ENCODE measurements at places on chromosomes 2 and 18.

DNA sequence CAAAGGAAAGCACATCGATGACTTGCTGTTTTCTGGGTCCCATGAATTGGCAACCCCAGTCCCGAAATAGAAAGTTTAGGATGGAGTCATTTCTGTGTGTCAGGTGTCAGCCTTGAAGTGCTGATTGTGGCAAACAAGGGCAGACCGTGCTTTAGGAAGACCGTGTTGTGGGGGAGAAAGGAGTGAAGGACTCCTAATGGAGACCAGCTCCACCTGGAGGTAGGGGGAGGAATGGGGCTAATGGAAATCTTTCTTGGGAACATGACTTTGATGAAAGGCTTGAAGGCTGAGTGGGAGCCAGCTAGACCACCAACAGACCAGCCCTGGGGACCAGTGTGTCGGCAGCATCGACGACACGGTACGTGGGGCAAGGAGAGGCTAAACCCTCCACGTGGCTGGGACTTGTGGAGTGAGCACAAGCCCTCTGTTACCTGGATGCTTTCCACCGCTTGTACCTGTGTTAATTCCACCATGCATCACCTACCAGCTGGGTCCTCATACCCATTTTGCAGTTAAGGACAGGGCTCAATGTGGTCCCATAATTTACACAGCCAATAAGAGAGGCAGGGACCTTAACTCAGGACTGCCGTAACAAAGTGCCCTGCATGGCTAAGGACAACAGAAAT, 104.2 kb downstream of the SH3BP4 start:
- DNase-seq: no peak

GRCh38 chr2:176461098-176461808, 192.0 kb downstream of the MTX2 start:
- no peak for DNase-seq

GRCh38 chr2:106270471-106270891, 76.4 kb upstream of the UXS1 start:
- DNase-seq: no peak

GRCh38 chr18:42426496-42427015, 471.5 kb downstream of the PIK3C3 start:
- DNase-seq: no peak

DNA sequence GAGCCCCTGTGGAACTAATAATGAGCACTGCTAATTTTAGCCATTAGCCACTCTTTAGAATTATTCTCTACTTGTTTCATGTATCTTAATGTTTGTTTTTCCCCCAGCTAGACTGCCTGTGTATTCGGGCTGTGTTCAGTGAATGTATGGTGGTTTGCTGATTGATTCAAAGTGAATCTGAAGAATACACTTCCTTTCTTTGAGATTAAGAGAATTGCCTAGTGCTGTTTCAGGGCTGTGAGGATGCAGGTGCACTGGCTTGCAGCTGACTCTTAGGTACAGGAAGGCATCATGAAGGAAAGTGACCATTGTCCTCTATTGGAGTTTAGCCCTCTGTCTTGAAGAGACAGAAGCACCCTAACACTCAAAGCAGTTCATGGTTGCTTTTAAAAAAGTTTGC, 138.7 kb downstream of the CERS6 start:
- no peak for DNase-seq

DNA sequence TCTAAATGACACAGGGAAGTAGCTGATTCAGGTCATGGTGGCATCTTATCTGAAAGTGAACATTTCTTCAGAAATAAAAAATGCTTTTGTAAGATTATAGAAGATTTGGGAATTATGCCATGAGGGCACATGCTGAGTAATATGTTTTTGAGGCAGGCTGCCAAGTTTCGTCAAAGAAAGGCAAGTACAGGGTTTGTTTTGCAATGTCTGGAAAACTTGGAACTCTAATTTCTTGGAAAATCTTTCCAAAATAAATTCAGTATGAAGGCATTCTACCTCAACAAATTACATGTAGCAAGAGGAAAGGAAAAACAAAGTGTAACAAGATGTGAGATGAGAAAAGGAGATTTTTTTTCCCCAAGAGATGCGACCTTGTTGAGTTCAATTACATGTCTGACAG, 167.7 kb downstream of the PLCL1 start:
- DNase-seq: no peak

DNA sequence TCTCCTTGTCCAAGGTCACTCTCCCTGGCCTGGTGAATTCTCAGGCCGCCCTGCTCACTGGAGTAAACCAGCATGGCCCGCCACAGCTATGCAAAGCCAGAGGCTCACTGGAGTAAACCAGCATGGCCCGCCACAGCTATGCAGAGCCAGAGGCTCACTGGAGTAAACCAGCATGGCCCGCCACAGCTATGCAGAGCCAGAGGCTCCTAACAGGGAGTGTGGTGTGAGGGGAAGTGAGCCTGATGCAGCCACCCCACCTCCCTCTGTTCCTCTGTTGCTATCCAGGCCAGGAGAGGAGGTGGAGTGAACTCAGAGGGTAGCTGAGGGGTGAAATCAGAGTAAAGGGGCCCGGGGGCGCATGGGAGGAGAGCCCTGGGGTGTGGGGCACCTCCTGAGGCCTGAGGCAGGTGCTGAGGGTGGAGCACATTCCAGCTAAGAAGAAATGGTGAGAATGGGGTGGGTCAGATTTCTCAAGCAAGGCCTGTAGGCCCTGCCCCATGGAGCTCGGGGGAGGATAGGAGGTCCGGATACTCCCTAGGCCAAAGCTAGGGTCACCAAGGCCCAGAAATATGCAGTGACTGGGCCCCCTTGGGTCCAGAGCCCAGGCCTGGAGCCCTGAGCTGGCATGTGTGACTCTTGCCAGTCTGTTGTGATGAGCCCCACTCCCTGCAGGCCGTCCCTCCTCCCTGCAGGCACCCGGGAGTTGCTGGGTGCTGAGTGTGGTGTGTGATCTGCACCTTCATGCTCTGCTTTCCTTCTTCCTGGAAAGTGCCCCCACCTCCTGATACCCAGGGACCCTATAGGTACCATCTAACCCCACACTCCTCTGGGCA, 1.5 kb downstream of the ATP6V1B1 start:
- no peak for DNase-seq

DNA sequence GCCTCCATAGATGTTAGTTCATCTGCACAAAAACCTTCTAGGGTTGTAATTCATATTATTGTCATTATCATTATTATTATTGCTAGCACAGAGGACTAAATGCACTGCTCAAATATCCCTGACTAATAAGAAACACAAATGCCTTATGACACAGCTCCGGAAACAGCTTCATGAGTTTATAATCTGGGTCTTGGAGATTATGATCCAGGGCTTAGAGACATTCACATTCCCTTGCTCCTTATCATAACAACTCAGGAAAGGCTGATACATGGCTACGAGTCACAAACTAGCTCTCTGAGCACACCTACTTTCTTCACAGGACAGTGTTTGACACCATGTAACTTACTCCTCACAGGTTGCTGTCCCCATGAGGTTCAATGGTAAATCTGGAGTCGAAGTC, 102.2 kb upstream of the TTC39C start:
- DNase-seq: no peak

DNA sequence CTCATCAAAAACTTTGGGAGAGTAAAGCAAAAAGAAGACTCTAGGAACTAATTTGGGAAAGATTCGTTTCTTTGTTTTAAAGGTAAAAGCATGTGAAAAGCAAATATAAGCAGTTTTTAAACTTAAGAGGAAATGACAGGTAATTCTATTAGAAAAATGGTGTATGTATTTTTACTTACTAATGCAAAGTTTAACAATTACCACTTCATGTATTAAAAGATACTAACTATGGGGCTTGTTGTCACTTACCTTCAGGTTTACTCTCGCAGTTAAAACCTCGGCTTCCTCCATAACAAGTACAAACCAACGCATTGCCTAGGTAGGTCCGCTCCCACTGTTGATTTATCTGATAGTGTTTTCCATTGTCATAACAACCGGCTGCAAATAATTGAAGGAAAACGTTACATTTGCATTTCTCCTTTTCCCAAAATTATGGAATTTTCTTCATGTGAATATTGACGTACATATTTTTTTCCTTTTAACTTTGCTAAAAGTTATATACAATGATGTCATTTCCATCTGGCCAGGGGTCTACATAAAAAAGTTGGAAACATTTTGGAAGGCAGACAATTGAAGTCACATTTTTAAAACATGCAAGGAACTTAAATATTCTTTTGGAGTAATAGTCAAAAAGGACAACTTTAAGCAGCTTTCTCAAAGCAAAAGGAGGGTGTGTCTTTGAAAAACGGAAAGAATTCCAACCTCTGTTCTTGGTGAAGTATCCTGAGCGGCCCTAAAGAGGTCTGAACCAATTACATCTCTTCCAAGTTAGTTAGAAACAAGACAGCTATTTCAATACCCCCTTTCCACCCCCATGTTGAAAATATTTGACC, 1.2 kb downstream of the FN1 start:
- no peak for DNase-seq

DNA sequence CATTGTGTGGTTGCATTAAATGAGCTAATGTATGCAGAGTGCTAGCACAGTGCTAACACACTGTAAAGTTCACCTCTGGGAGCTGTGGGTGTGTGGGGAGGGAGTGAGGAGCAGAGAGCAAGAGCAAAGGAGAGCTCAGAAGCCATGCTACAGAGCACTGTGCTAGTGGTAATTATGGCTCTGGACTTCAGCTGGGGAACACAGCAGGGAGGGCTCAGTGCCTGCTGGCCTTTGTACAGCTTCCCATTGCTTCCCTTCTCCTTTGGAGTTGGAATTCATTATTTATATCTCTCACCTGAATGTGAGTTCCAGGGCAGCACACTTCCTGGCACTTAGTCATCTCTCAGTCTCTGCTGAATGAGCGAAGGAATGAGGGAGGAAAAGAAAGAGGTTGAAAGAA, 2.5 kb upstream of the PLA2R1 start:
- no peak for DNase-seq

DNA sequence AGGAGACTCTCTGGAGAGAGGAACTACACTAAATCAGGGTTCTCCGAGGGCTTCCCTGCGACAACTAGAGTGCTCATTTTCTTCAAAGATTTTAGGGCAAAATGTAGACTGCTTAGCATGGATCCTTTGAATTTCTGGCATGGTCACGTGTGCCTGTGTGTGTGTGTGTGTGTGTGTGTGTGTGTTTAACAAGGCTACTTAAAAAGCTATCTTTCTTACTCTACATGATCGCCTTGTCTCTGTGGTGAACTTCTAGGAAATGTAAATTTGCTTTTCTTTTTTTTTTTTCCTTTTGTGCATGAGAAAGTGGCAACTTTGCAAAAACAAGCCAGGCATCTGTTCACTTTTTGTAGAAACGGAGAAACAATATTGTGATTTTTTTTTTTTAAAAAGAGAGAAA, 43.9 kb downstream of the SOX11 start:
- no peak for DNase-seq

GRCh38 chr18:12409469-12409868, 1.7 kb downstream of the PRELID3A start:
- no peak for DNase-seq

GRCh38 chr2:230306474-230306873, 20.5 kb upstream of the SP140L start:
- DNase-seq: no peak

GRCh38 chr2:29627279-29627711, 294.1 kb downstream of the ALK start:
- no peak for DNase-seq

DNA sequence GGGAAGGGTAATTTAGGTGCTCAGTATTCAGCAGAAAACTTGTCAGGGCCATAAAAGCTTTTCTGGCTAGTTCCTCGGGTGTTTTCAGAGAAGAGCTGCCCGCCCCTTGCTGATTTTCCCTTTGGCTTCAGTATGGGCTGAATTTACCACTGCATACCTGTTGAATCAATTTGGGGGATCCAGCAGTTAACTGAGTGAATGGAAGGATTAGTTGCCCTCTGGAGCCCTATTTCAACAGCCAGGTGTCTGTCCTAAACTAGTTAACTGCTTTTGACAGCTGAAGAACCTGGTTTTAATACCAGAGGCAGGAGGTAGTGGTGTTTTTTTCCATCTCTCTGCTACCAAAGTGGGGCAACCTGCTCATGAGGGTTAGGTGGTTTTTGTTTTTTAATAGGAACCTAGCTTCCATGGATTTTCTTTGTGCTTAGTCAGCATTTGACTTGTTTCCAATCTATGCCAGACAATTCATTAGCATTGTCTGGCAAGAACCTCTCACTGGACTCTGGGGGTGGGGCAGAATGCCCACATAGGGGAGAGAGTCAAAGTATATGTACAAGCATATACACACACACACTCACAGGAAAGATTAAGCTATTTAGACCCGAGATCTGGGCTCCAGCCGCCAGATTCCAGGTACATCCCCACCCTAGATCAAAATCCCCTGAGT, 166.5 kb upstream of the SIX3 start:
- peak; percentile 26 for DNase-seq

- DNase-seq: no peak
Measured at GRCh38 chr2:29250977-29251376, 135.8 kb downstream of the CLIP4 start.

GRCh38 chr2:200625958-200626363, 40.1 kb downstream of the AOX1 start:
- DNase-seq: no peak

- DNase-seq: no peak
Measured at GRCh38 chr2:54461261-54461660, 5.1 kb downstream of the SPTBN1 start.

- DNase-seq: no peak
Measured at GRCh38 chr18:3450799-3451182, 819 bp downstream of the TGIF1 start.

GRCh38 chr18:2982022-2982421, 30.9 kb downstream of the LPIN2 start:
- no peak for DNase-seq

DNA sequence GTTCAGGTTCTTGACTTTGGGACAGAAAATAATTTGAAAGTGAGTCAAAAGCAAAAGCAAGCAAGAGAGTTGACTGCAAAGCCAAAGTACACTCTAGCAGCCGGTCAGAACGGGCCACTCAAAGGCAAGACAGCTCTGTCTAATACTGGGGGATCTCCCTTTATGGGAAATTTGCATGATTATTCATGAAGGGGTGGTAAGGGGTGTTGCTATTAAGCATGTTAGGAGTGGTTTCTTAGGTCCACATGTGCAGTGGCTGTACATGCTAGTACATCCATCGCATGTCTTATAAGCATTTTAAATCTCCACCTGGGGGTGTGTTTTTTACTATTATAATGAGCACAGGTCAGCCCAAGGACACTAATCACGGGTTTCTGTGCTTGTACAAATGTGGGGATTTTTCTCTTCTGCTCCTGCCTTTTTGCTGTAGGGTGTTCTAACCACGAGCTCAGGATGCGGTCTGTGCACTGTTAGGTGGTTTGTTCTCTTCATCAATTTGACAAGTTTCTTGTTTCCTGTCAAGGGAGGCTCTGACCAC, 60.2 kb upstream of the SPP2 start:
- DNase-seq: no peak

- no peak for DNase-seq
Measured at GRCh38 chr18:58856881-58857280, 7.8 kb upstream of the ZNF532 start.
